ENCODE measurements at places on chromosomes 4 and X. TPM values are rescaled to one million over a fixed set of nuclear protein-coding genes. Genes with fewer than 3 reads are reported as not detected.

Gene MAGEA6
- not detected for total RNA-seq

Gene RAB41
- total RNA-seq: not detected

DNA sequence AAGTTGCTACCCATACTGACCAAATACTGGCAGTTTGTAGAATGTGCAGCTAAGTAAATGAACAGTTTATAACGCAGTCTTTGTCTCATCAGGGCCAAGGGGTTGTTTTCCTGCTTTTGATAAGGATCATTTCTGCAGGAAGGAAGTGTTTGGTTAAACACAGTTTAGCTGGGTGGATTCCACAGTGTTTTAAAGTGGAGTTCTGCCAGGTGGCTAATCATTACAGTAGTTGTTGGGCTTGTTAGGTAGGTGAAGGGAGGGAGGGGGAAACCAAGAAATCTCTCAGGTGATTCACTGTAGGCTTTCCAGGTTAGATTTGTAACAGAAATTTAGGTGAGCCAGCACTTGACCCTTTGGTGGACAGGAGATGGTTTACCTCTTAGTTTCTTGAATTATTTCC lies 58.1 kb downstream of the FNIP2 start:
- DNase-seq: no peak

- DNase-seq: no peak
These were observed 225.1 kb upstream of the UGT8 start for GRCh38 chr4:114373508-114373907.

DNA sequence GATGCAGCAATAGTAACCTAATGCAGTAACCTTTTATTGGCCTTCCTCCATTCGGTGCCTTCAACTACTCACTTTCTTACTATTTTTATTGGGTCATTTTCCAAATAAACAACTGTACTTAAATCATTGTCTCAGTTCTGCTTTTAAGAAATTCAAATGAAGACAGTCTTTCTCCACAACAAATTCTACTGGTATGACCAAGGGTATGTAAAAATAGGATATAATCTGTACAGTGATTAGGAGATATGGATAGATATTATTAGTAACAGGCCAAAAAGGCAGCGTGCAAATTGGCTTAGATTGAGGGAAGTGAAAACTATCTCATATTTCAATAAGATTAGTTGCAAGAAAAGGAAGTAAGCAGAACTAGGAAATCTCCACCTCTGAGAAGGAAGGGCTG lies 177.4 kb upstream of the PPP1R2C start:
- no peak for DNase-seq

- no peak for DNase-seq
These were observed 691.0 kb downstream of the GRID2 start for GRCh38 chr4:92994727-92995126.

- DNase-seq: no peak
These were observed 19.0 kb downstream of the COX7B2 start for GRCh38 chr4:46890056-46890455.
